Esophagus squamous epithelium (tissue), 5 donors: ENCODE measurements at places on chromosomes 1 and 21.

DNA sequence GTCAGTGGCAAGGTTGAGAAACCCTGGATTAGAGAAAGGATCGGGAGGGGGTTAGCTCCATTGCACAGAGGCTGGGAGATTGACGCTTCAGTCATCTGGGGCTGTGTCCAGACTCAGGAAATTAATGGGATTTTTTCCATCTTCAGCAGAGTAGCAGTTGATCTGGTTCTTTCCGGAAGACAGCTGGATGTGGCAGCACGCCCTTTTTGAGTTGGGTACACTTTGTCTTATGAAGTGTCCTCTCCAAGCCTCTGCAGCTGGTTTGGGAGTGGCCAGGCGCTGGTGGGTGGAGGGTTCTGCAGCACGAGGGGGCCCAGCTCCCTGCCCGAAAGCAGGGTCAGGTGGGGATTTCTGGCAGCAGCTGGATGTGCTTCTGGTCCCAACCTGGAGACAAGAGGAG, 95.1 kb downstream of the TAS1R2 start:
- DNase-seq, result no peak

DNA sequence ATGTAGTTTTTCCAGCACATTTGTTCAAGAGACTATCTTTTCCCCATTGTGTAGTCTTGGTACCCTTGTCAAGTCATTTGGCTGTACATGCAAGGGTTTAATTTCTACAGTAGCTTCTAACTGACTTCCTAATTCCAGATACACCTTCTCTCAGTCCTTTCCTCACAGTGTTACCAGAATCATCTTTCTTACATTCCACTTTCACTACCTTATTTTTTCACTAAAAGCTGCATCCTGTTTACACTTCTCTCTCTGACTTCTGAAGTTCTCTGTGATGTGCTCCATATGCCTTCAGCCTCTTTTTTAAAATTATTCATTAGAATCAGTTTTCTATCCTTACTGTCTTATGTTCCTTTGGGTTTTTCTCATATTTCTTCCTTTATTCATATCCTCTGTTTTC, 57.1 kb upstream of the RWDD3 start:
- DNase-seq, result no peak

DNA sequence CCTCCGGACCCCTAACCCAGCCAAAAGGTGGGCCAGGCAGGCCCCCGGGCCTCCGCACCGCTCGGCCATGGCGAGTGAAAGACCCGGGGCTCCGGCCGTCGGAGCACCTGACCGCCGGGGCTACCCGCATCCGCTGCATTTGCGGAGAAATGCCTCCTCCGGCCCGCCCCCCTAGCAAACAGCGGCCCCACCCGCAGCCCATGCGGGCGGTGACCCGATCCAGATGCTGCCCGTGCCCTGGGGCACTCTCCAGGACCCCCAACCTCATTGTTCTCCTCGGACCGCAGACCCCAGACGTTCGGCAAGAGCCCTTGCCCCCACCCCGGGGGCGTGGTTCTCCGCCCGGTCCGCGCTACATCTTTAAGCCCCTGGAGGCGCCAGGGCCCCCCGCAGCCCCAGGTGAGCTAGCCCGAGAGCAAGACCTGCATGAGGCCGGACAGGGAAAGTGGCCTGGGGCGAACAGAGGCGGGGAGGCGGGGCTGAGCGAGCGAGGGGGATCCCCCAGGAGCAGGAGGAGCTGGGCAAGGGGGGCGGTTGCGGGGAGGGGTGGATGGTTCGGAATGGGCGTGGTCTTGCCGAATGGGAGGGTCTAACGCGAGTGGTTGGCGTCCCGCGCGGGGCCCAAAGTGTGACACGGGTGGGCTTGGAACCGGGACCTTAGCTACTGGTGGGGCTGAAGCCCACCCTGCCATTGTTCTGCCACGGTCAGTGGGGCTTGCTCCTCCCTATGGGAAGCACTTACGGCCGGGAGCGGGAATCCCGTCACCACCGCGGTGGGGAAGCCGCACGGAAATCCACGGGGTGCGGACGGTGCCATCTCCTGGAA, 6.3 kb upstream of the CRYBG2 start:
- no peak for DNase-seq

DNA sequence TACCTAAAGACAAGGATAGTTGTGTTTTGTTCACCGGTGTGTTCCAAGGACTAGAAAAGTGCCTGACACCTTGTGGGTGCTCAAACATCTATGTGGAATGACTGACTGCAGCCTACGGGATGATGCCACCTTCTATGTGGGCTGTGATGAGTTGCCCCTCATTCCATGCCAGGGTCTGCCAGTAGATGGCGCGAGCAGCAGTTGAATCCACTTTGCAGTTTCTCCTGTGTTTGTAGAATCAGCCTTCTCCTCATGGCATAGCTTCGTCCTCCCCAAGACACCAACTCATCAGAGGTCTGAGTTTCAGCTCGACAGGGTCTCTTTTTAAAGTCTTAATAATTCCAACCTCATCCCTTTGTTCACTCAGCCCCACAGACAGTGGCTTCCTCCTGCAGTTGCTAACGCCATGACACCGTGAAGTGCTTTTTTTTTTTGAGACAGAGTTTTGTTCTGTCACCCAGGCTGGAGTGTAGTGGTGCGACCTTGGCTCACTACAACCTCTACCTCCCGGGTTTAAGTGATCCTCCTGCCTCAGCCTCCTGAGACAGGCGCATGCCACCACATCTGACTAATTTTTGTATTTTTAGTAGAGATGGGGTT, 133.7 kb downstream of the CAPN8 start:
- DNase-seq, result no peak

DNA sequence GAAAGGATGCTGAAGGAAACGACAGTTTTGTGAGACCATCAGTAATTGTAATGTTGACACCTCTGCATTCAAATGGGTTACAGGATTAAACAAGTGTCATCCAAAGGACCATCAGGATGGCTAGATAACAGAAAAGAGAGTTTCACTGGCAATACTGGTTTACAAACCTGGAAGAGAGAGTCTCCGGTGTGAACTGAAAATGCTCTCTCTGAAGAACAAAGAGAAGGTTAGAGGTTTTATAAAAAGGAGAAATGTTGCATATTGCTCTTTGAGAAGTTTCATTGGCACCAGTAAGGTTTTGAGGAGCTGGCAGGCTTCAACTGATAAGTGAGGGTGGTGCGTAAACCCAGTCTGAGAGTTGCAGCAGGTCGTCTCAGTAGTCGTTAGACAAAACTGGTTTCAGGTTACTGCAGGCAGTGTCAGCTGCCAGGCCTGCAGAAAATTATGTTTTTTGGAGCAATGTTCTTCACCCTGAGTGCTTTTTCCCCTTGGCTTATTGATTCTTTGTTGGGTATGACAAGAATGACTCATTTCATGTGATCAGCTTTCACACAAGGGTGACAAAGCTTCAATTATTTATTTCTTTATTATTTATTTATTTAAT, 42.2 kb downstream of the KCNK1 start:
- no peak for DNase-seq

DNA sequence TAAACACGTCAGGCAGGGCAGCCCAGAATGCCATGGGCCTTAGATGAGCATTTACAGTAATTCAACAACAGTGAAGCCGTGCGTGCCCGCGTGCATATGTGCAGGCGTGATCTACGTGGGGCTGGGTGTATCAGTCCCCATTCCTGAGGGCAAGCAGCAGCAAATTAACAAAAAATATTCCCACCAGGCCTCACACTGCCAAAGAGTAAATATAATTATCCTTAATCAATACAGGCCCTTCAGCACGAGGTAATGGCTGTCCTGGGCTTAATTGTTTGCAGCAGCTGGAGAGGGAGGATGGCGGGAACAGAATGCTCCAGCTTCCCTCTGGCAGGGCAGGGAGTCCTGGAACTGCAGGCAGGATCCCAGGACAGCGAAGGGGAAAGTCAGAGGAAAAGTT, 91.8 kb downstream of the DDX20 start:
- no peak for DNase-seq

GRCh38 chr1:208892147-208892546, 648.0 kb upstream of the PLXNA2 start:
- no peak for DNase-seq
